ENCODE measurements at places on chromosomes 16 and 17.

DNA sequence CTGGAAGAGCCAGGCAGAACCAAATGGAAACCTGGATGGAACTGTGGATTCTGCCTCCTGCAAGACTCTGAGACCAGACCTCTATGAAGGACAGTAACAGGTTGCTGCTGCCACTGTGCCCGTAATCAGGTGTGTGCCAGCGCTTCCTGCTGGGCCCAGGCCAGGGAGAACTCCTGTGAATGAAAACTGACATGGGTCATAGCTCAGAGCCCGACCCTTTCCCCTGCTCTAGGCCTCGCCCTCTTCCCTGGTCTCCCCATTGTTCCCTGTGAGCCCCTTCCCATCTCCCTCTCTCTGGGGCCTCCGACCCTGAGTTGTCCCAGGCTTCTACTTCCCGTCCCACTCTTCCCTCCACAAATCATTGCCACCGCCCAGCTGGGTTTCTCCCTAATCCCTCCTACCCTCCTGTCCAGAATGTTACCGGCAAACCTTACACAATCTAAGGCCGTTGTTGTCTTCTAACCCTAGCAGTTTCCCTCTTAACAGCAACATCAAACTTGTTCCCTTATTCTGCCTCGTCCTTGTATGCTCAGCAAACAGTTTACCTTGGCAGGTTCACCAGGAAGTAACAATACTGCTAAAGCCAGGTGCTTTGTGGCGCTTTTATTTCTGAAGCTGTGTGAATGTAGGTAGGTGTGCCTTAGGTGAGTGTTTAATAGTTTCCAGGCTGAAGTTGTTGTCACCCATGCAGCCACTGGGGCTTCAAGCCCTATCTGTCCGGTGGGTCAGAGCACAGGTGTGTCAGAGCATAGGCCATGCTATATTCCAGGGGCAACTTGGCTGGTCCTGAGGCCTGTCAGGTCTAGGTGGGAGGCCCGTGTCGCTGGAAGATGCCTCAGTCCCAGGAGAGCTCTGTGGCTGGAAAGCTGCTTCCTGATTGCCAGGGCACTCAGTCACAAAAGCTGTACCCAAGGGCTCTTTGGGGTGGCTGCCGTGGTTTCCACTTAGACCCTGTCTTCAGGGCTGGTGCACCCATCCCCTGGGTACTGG is 32.0 kb downstream of the SMPD3 start:
- DNase-seq: no peak

DNA sequence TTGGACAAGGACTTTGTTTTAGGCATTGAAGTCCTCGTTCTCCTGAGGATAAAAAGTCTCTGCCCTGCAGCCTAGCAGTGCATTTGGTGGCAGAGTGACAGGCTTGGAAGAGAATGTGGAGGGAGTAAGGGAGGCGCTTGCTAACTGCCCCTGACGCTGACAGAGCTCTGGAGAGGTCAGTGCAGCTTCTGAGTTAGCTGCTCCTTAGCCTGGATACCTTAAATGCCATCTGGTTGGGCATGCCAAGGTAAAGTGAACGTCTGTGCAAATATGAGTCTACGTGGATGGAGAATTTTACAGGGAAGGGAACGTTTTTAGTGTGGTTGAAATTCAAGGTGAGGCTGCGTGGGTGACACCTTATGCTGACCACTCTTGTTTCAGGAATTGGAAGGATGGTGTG is 44.4 kb downstream of the SEC14L1 start:
- DNase-seq: no peak

GRCh38 chr16:54473226-54473993 is 186.8 kb upstream of the IRX3 start:
- no peak for DNase-seq

DNA sequence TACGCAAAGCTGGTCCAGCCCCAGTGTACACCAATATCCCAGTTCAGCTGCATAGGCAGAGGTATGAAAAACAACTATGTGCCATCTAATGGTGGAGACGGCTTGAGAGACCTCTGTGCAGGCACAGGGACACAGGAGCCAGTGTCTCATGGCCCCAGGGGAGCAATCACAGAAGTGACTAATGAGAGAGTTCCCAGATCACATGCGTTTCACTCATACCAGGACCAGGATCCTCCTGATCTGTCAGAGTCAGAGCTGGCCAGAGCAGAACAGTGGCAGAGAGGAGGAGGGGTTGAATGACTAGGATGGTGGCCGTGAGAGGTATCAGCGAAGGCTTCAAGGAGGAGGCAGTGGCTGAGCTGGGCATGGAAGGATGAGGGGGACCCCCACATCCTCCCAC is 41.1 kb downstream of the TMEM132E start:
- no peak for DNase-seq

DNA sequence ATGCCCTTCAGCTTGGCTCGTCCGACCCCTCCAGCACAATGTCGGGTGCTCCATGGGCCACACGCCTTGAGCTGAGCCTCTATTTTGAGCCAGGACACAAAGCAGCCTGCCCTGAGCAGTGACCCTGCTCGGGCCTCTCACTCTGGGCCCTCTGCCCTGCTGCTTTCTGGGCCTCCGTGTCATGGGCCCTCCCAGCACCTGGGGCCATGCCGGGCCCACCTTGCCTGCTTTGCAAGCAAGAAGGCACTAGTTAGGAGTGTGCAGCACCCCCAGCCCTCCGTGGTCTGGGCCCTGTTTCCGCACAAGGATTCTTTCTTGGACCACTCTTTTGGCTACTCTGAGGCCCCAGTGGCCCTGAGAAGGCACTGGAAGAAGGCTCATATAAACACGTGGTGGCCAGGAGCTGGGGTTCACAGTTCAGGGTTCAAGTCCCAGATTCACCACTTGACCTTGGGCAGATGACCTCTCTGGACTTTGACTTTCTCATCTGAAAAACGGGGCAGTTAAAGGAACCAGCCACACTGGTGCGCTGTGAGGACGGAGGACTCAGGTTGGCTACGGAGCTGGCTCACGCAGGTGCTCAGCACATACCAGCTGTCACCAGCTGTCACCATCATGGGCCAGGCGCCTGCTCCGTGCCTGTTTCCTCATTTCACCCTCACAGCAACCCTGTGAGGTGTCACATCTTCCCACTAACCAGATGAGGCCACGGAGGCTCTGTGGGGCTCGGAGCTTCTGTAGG is 166.0 kb upstream of the GSE1 start:
- DNase-seq: no peak

DNA sequence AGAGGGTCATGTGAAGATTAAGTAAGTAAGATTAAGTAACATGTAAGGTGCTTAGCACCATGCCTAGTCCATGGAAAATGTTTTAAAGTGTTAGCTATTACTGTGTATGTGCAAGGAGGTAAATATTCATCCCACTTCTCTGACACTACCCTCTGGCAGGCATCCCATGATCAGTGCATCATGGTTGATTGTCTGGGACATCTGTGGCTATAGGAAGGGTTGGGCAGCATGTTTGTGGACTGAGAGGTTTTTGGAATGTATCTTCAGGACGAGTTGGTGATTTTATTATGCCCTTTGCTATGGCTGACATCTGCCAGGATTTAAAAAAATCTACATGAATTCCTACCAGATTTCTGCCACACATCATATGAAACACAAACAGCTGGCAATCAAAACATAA is 6.5 kb upstream of the TAOK1 start:
- no peak for DNase-seq

DNA sequence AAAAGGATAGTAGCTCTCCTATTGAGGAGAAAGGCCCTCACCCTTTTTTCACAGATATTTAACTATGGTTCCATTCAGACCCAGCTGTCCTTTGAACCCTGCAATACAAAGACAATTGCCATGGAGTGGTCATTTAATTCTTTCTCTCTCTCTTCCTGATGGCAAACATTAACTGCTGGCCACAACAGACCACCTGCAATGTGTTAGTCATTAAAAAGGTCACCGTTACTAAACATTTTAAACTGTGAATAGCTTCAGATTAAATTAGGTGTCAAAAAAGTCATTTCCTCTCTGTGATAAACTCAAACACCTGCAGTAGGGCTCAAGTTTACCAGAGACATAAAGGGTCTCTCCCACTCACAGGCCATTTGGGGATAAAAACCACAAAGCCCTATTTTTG is 697.2 kb downstream of the TOX3 start:
- no peak for DNase-seq

Data from HT1080 (cell line).